ENCODE measurements at places on chromosomes 6 and 20.

- DNase-seq, result no peak
These were observed 326.5 kb upstream of the RUNX2 start for GRCh38 chr6:45001663-45002062.

DNA sequence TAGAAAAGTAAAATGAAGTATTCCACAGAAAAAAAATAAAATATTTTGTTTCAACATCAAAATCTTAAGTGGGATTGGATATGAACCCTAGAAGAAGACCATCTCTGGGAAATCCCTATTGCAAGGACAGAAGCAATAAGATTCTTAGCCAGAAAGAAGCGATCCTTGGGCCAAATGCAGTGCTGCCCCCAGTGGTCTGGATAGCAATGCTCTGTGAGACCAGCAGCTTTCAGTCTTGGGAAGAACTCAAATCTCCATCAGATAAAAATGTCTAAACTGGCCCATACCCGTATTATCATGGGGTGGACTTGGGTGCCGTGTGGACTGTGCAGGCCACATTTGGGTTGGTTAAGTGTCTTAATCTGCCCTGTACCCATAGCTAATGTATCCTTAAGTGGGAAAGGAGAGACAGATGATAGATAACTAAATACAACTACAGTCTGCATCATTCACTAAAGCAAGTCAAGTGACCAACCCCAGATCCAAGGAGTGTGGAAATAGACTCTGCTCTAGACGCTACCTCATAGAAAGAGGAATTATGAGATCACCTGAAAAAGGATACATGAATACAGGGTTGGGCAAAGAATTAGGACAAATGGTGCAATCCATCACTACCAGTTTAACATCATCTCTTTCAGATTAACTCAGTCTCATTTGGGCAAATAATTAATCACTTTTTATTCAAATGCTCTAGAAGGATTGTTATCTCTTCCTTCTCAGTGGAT lies 38.9 kb upstream of the SNAP25 start:
- no peak for DNase-seq

GRCh38 chr6:131387562-131388447 lies 185.2 kb upstream of the ARG1 start:
- DNase-seq, result no peak

DNA sequence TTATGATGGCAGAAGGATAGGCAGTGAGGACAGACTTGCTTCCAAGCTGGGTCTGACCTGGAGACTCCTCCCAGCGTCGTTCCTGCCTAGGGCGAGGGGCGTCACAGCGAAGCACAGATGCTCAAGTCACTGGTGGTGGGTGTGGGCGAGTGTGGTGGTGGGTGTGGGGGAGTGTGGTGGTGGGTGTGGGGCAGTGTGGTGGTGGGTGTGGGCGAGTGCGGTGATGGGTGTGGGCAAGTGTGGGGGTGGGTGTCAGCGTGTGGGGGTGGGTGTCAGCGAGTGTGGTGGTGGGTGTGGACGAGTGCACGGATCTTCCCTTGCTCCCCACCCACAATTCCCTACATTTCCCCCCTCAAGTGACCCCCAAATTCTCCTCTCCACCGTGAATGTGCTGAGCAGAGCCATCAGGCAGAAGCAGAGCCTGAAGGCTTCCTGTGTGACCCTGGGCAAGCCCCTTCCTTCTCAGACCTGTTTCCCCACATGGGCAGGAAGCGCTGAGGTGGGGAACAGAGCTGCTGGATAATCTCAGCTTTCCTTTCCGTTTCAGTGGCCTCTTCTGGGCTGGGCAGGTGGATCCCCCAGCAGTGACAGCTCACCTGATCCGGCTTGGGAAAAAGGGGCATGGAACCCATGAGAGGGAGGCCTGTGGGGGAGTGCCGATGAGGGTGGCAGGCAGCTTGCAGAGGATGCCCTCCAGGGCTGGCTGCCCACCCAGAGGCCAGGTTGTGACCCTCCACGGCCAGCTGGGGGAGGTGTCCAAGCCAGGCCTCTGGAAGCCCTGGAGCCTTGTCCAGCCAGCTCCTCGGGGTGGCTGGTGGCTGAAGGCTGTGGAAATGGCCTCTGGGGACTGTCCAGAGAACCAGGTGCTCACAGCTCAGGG lies 42.9 kb downstream of the RSPO4 start:
- DNase-seq, result no peak

GRCh38 chr6:14423330-14423729 lies 305.8 kb downstream of the CD83 start:
- DNase-seq, result no peak

Data from mesenteric fat pad (tissue), 1 donor.